ENCODE measurements at places on chromosomes 3 and 15. TPM values are rescaled to one million over a fixed set of nuclear protein-coding genes. Genes with fewer than 3 reads are reported as not detected.

The CKMT1A gene
- not detected for total RNA-seq

The PLA2G4E gene
- not detected for total RNA-seq

The DZIP1L gene
- total RNA-seq = 42.3 TPM

The SPINK8 gene
- total RNA-seq = not detected

DNA sequence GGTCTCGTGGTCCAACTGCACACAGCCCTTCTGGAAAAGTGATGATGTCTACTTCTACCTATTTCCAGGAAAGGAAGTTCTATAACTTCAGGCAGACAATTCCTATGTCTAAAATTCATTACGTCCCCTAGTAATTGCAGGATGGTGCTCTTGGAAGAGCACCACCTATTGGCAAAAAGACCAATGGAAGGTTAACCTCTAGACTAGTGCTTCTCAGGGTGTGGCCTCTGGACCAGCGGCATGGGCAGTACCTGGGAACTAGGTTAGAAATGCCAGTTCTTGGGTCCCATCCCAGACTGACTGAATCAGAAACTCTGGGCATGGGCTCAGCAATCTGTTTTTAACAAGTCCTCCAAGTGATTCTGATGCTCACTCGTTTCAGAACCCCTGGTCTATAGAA is 258.3 kb upstream of the ICE2 start:
- no peak for DNase-seq

- DNase-seq = peak; percentile 17
These were observed 99.7 kb upstream of the TLE3 start for GRCh38 chr15:70197318-70197944.

DNA sequence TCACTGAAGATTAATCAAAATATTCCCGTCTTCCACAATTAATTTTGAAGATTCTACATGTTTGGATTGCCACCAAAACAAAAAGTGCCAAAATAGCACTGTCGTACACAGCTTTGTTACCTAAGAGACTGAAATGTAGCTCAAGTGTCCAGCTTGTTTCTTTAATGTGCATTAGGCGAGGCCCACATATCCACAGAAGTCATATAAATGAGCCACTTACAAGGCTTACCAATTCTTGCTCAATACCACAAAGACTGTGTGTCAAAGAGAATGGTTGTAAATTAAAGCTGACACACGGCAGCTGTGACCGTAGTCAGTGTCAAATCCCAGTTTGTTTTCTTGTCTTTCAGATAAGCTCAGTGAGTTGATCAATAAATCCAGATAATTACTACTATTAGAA is 639.4 kb upstream of the TBL1XR1 start:
- DNase-seq = no peak

GRCh38 chr3:195760345-195761122 is 39.8 kb downstream of the MUC20 start:
- DNase-seq = peak; percentile 84

DNA sequence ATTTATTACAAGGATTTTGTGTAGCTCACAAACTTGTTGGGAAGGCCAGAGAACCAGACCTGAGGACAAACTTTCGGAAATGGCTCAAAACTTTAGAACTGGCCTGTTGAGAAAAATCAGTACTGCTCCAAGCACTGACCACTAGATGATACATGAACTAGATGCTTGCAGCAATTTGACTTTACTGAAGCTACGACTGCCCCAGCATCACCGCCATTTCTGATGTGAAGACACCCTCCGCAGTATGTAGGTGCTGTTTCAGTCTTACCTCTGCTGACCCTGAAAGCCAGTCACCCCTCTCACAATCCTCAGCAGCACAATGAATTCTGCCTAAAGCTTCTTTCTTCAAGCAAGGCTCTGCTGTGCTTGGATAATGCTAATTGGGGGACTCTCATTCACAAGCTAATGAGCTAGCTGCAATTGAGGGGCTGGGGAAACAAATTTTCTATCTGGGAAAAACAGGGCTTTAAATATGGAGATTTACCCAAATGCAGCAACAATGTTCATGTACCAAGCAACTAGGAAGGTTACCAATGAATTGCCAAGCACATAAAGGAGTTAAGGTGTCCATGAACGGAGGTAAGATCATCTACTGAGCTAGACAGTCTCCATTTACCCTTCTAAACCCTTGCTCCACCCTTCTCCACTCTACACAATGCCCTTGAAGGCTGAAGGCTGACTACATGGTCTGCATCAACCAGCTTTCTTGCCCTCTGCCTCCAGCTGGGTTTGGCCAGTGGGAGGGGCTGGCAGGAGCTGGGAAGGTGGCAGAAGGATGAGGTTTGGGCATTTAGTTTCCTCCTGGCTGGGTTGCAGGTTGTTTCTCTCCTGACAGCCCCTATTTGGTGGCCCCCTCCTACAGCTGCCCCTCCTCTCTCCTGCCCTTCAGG is 53.2 kb upstream of the FSTL1 start:
- peak; percentile 42 for DNase-seq

- DNase-seq = no peak
These were observed 20.0 kb upstream of the SLC25A26 start for GRCh38 chr3:66200786-66201185.

- DNase-seq = peak; percentile 97
These were observed 4.4 kb upstream of the IDH2 start for GRCh38 chr15:90106522-90107117.

GRCh38 chr3:88219138-88219792 is 69.5 kb downstream of the C3orf38 start:
- peak; percentile 91 for DNase-seq

- no peak for DNase-seq
These were observed 66.1 kb upstream of the VGLL4 start for GRCh38 chr3:11709782-11710181.

DNA sequence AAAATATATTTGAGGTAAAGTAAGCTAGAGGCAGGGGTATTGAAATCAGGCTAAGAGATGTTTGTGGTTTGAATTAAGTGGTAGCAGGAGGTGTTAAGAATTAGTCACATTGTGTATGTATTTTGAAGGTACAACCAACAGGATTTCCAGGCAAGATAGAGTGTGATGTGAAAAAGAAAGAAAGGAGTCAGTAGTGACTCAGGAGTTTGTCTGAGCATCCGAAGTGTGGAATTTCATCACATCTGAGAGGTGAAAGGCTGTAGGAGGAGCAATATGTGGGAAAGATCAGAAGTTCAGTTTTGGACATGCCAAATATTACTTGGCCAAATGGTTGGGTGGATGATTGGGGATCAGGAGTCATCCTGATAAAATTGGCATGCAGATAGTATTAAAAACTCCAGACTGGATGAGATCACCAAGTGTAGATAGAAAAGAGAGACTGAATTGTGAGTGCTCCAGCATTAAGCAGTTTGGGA is 32.1 kb upstream of the EBLN2 start:
- DNase-seq = peak; percentile 83

DNA sequence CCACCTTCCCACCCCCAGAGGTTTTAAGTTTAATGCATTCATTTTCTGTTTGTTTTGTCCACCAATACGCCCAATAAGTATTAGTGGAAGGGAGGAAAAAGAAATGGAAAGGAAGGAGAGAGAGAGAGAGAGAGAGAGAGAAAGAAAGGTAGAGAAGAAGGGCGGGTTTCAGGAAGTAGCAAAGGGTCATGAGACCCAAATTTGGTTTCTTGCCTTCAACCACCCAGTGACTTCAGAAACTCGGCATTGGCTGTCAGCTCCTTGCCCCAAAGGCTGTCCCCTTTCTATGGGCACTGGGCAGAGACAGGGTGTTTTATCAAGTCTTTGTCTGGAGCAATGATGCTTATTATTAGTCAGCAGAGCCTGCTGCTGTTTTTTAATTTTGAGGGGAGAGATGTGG is 13.5 kb upstream of the NR1D2 start:
- no peak for DNase-seq

DNA sequence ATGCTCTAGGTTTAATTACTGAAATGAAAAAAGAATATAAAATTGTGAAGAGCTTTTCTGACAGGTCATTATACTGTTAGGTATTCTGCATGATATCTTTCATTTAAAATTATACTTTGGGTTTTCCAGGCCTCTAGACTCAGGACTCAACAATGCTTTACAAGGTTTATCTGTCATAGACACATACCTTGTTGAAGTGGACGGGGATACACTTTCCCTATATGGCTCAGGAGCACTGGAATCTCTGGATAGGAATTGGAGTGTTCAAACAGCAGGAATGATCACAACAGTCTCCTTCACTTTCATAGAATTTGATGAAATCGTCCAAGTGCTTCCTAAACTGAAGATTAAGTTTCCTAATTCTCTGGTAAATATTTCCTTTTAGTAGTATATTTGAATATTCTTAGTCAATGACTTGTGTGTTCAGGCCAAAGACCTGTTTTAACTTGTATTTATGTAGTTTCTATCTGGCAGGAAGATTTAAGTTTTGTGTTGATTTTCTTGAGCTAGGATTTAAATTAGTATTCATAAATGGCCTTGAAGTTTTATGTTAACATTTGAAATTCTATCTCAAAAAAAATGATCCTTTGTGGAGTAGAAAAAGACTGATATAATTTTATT is 106.9 kb upstream of the THSD4 start:
- no peak for DNase-seq

- no peak for DNase-seq
These were observed 17.3 kb downstream of the BOC start for GRCh38 chr3:113228498-113229286.

- peak; percentile 62 for DNase-seq
These were observed 46.0 kb upstream of the FURIN start for GRCh38 chr15:90822204-90822955.

DNA sequence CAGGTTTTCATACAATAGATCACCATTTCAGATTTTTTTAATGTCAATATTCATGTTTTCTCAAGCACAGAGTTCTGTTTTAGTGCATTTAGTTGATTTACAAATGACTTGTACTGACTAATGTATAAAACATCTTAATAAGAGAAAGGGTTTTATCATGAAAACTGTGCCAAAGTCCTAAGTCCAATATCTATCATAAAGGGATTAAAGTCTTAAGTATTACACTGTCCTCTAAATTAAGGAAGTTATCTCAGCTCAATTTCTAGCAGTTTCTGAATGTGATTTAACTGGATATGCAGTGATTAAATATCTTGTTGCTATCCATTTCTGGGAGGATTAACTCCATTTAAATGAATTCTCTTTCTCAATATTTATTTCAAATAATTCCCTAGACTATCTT is 381.1 kb upstream of the CNTN4 start:
- no peak for DNase-seq
